Occipital lobe (tissue), 3 donors: ENCODE measurements at places on chromosomes 3 and 15.

DNA sequence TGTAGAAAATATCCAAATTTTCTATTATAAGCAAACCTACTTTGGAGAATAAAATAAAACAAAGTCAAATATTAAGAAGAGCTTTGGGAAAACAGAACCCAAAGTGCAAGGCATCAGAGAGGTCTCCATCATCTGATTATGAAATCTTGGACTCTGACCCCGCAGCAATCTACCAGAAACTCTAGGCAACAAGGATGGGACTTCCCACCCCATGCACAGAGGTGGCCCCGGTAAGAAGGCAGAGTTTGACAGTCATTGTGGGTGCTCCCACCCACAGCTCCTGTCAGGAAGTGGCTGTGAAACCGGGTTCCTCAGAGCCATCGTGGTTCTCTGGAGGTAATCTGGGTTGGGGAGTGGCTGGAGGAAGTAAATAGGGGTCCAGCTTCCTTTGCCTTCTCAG is 37.0 kb upstream of the TJP1 start:
- no peak for DNase-seq

- DNase-seq: no peak
Observed at GRCh38 chr3:185623939-185624665, 38.0 kb downstream of the SENP2 start.

- DNase-seq: peak; percentile 29
Observed at GRCh38 chr3:12984023-12984823, 89.0 kb downstream of the IQSEC1 start.

DNA sequence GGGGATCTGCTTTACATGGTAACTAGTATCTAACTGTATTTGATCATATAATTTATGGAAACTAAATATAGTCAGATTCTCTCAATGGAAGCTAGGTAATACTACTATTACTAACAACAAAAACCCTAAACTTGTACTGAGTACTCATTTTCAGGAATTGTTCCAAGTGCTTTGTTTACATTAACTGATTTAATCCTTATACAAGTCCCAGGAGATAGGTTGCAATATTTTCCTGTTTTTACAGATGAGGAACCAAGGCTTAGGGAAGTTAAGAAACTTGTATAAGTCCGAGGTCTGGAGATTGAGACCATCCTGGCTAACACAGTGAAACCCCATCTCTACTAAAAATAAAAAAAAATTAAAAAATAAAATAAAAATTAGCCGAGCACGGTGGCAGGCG is 7.5 kb upstream of the MTHFS start:
- DNase-seq: no peak
